ENCODE measurements at places on chromosomes 13 and 19.

DNA sequence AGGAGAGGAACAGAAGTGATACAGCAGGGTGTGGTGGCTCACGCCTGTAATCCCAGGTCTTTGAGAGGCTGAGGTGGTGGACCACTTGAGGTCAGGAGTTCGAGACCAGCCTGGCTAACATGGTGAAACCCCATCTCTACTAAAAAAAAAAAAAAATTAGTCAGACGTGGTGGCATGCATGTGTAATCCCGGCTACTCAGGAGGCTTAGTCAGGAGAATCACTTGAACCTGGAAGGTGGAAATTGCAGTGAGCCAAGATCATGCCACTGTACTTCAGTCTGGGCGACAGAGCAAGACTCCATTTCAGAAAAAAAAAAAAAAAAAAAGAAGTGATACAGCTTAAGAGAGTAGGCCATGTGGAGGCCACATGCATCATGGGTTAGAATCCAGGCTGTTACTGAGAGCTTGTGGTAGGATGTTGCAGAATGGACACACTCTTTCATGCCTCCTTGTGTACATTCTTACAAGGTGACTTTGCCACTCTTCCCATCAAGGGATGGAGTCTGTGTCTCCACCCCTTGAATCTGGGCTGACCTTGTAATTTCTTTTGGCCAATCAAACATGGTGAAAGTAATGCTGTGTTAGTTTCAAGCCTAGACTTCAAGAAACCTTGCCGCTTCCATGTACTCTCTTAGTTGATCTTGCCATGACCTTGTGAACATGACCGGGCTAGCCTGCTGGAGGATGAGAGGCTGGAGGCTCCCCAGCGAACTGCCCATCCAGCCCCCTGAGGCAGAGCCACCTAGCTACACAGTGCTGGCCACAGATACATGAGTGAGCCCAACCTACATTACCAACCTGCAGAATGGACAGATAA, 12.3 kb downstream of the FAM187B start:
- no peak for DNase-seq

DNA sequence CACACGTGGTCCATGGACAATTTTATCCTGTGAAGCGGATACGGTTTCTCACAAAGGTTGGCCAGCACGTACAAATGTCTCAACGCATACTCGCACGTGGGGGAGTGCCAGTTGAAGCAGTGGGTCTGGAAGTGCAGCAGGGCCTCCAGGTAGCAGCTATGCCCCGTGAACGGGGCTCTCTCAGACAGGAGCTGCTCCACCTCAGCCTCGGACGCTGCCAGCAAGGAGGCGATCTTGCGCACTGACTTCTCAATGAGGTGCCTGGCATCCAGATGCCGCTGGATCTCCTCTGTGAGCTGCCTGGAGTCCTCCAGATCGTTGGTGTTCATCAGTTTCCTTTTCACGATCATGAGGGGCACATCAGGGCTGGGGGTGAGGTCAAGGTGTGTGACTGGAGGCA, 2272.0 kb downstream of the PCDH9 start:
- no peak for DNase-seq

GRCh38 chr19:6769006-6769619, 1.9 kb upstream of the SH2D3A start:
- DNase-seq, result no peak

GRCh38 chr13:76425935-76426334, 460.3 kb downstream of the KCTD12 start:
- DNase-seq, result no peak

DNA sequence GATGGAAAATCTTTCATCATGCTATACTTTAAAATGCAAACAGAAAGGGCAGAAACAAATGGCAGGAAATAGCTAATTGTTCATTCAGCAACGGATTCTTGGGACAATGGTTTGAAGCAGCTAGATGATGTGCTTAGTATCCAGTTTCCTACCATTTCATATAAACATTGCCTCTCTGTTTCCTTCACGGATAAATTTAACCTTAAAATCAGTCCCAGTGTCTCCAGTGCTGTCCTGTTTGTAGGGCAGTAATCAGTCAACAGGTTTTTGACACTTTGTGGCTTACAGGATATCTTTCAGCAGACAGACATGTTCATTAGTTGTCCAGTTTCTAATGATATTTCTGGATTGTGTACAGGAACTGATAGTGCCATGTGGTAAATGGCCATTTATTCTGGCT, 24.7 kb upstream of the RB1 start:
- DNase-seq, result no peak

DNA sequence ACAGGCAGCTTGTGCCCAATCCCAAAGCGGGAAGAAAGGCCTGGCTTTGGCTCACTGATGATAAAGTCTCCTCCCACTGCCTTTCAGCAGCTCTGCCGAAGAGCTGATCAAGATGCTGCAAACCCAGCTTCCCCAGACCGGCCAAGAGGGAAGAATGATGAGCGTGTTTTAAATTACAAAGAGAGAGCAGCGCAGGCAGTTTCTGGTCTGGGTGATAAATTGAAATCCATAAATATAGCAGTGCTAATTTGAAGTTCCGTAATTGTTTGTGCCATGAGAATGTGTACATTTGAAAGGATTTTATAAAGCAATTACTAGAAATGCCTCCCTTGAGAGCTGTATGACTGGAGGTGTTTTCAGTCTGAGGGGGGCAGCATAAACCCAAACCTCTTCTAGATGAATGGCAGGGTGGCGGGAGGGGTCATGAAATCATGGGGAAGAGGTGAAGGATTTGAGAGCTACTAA, 171.8 kb downstream of the STK24 start:
- no peak for DNase-seq

DNA sequence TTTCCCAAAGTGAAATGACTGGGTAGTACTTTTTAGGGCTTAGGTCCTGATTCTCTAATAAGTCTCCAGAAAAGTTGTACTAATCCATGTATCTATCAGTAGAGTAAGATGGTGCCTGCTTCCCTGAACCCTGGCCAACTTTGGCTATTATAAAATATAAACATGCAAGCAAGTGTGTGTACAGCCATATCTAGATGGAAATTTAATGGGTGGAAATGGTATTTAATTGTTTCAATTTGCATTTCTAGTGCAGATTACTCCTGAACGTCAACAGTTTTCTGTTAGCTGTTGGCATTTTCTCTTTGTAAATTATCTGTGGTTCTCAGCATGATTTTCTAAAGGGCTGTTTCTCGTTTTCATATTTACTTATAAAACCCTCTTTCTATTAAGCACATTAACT, 187.1 kb upstream of the RNF113B start:
- DNase-seq, result no peak

DNA sequence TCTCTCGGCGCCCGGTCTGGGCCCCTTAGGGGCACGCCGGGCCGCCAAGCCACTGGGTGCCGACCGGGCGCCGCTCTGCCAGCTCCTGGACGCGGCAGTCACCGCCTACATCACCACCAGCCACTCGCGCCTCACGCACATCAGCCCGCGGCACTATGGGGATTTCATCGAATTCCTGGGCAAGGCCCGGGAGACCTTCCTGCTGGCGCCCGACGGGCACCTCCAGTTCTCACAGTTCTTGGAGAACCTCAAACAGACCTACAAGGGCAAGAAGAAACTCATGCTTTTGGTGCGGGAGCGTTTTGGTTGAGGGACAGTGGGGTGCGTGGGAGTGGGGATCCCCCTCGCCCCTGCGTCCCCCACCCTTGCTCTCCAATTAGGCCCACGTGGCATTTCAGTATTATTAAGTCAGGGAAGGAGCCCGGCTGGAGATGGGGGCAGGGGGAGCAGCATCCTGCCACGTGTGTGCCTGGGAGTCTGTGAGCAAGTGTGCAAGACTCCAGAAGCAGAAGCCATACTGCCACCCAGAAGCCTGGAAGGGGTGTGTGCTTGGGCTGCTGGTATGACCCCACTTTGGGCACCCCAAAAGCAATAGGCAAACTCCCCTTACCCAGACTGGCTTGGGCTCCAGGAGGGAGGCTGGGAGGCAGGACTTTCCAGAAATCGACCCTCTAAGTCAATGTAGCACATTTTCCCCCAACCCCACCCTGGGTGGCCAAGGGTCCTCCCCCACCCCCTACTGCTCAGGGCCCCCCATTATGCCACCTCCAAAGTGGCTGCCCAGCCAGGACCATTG, 35.7 kb downstream of the ZSWIM4 start:
- no peak for DNase-seq

DNA sequence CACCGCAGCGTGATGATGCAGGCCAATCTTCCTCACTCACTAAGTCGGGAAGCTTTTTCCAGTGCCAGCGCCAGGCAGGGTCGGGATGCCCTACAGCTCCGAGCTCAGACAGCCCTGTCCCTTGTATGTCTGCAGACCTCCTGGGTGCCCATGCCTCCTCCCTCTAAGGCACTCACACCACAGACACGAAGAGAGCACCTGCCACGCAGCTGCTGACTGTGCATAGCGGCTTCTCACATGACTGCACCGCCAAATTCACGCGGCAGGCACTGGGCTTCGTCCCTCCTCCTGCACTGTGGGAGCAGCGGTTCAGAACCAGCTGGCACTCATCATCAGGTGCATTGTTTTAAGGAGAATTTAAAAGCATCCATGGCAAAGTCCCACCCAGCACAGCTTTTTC, 88.1 kb downstream of the SLC7A1 start:
- no peak for DNase-seq

DNA sequence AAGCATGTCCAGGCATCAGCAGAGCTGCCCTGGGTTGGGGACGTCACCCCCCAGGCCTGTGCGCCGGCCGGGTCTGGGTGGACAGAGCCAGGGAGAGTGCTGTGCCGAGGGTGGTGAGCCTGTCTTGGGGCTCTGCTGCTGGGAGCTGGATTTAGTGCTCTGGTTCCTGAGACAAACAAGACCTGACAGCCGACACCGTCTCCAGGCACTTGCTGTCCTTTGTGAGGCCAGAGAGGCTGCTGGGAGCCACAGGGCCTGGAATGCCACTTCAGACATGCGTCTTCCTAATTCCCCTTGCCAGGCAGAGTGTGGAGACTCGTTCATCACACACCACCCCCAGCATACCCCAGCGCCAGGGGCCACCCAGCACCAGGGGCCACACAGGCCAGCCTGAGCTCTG, 165.8 kb downstream of the KDM4B start:
- no peak for DNase-seq

DNA sequence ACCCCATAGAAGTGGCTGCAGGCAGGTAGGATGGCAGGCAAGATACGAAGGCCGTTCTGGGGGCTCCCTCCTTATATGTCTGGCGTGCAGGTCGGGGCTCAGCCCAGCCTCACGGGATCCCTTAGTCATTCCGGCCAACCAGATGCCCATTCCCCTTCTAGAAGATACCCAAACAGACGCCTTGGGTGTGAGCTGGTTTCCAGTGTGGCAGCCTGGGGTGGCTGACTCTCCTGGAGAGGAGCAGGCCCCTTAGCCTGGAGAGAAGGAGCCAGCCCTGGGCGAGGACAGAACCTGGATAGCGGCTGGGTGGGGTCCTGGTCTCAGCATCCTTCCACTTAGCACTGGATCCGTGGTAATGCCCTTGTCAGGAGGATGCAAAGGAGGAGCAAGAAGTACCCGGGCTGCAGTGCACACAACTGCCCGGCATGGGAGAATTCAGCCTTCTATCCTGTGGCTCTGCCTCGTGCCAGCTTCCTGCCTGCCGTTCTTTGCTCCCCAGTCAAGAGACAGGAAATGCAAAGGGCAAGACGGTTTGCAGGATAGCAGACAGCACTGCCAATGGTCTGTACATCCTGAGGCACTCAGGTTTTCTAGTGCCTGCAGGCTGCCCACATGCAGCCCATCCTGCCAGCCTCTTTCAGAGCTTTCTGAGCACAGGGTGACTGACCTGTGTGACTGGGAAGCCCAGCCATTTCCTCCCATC, 56.7 kb upstream of the WASF3 start:
- DNase-seq, result no peak

DNA sequence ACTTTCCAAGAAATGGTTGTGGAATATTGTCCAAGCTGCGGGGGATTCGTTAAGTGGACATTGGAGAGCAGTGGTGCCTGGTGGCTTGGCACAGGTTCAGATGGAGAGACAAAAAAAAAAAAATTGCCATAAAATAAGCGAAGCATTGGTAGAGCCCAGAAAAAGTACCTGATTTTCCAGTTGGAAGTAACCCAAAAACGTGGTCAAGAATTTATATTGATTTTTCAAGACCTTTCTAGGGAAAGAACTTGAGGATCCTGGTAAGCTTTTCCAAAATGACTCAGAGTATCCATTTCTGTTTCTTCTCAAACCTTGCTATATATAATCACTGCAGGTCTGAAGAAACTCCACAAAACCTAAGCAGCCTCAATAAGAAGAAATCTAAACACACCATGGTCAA, 94.6 kb downstream of the ING1 start:
- no peak for DNase-seq

GRCh38 chr13:31209172-31209840, 9.5 kb downstream of the B3GLCT start:
- DNase-seq, result no peak

DNA sequence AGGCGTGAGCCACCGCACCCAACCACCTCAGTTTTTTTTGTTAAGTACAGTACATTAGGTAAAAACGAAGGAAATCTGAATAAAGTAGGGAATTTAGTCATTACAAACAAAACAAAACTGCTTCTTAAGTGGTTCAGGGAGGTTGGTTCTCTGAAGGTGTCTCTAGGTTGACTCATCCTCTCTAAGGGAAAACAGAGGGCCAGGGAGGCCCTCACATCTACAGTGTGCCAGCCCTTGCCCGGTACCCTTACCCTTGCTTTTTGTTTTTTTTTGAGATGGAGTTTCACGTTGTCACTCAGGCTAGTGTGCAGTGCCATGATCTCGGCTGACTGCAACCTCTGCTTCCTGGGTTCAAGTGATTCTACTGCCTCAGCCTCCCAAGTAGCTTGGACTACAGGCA, 17.2 kb upstream of the JUND start:
- no peak for DNase-seq

DNA sequence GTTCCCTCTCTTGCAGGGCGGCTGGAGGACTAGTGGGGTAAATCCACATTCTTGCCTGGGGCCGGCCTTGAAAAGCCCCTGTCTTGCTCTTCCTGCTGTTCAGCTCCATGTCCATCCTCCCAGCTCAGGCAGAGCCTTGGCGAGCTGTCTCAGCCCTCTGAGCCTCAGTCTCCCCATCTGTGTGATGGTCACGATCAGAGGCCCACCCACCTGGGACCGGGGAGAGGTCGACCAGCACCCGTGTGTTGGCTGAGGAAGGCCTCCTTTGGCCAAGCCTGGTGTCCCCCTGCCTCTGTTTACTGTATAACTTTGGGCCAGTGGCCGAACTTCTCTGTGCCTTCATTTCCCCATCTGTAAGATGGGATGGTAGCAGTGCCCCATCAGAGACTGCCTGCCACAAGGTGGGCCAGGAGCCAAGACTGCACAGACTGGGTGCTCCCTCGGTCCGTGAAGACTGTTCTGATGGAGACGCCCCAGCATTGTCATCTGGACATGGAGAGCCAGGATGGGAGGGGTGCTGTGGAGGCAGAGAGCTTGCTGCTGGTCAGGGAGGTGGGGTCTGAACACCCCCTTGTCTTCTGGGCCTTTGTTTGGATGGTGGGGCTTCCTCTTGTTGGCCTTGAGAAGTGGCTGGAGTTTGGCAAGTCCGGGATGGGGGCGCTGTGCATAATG, 18.5 kb downstream of the KLHL26 start:
- no peak for DNase-seq

Measured in activated T-helper 9 cell treated with anti-CD3 and anti-CD28 coated beads, Interleukin-2, amount 50 U/mL, for 16 hours (primary cell).